ENCODE measurements at places on chromosomes 4 and X. TPM values are rescaled to one million over a fixed set of nuclear protein-coding genes. Genes with fewer than 3 reads are reported as not detected.
A peak's percentile ranks its signal among the peaks of the same experiment; 100 is the strongest.

GRCh38 chr4:5021546-5021945 lies 2.3 kb upstream of the CYTL1 start:
- no peak overlapping the region for H3K27ac ChIP-seq
- H3K4me1 ChIP-seq: no peaks in the 10 kb centered on the region
- H3K27me3 ChIP-seq: peaks cover 8% of the 10 kb centered on the region

- peak; percentile 74 for DNase-seq
- H3K27ac ChIP-seq: peak overlapping the region; percentile 90
- H3K36me3 ChIP-seq: no peaks in the 10 kb centered on the region
- H3K4me3 ChIP-seq: peak overlapping the region; percentile 93
Measured at GRCh38 chr4:37889849-37890800, 759 bp upstream of the TBC1D1 start.

DNA sequence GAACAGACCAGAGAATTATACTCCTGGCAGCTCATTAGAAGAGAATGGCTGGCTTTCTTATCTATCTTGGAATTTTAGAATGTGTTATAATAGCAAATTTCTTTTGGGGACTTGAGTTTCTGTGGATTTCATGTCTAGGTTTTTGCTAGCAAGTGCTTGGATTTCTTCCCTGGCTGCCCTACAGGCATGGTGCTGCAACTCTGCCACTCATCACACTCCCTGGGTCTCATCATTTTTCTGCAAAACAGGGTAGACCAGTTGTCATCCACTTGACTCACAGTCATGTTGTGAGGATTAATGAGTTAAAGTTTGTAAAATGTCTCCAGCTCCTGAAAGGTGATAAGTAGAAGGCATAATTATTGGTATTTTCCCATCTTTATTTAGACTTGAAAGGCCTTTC lies 60.7 kb upstream of the LCORL start:
- H3K36me3 ChIP-seq: no peaks in the 10 kb centered on the region
- H3K4me3 ChIP-seq: no peak overlapping the region
- DNase-seq: no peak
- no peak overlapping the region for H3K27ac ChIP-seq
- no peaks in the 10 kb centered on the region for H3K4me1 ChIP-seq

- no peaks in the 10 kb centered on the region for H3K27me3 ChIP-seq
- H3K4me3 ChIP-seq: no peak overlapping the region
- no peaks in the 10 kb centered on the region for H3K36me3 ChIP-seq
- no peaks in the 10 kb centered on the region for H3K4me1 ChIP-seq
Measured at GRCh38 chr4:183392377-183392776, 52.1 kb upstream of the CDKN2AIP start.

DNA sequence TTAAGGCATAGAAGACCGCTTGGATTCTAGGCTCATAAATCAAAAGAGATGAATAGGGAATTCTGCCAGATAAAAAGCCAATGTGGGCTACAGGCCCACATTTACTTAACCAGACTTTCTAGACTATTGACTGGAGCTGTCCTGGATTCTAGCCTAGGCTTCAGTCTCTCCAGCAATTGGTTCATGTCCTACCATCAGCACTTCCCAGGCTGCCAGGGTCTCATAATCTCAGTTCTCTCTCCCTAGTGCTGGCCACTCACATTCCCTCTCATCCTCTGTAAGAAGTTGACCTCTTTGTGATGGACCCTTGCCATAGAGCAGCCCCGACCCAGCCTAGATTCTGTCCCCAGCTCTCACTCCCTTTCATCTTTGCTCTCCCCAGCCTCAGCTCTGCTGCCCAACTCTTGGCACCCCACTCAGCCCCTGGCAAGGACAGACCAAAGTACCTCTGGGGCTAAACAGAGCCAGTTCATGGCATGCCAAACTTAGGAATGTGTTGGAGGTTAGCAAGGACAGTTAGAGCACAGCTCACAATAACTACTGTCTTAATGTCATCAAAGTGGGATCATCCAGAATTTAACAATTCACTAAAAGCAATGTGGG lies 396.2 kb downstream of the INPP4B start:
- no peak overlapping the region for H3K27ac ChIP-seq
- H3K4me3 ChIP-seq: no peak overlapping the region
- H3K4me1 ChIP-seq: no peaks in the 10 kb centered on the region
- no peaks in the 10 kb centered on the region for H3K36me3 ChIP-seq
- no peak for DNase-seq

DNA sequence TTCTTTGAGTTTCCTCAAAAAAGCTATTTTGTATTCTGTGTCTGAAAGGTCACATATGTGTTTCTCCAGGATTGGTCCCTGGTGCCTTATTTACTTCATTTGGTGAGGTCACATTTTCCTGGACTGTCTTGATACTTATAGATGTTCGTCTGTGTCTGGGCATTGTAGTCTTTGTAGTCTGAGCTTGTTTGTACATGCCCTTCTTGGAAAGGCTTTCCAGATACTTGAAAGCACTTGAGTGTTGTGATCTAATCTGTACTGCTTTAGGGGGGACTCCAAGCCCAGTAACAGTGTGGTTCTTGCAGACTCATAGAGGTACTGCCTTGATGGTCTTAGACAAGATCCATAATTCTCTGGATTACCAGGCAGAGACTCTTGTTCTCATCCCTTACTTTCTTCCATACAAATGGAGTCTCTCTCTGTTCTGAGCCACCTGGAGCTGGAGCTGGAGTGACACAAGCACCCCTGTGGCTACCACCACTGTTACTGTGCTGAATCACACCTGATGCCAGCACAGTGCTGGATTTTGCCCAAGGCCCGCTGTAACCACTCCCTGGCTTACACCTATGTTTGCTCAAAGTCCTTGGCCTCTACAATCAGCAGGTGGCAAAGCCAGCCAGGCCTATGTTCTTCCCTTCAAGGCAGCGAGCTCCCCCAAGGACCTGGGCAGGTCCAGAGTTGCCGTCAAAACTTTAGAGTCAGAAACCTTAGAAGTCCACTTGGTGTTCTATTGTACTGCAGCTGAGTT lies 72.3 kb upstream of the EFHC2 start:
- H3K4me1 ChIP-seq: no peaks in the 10 kb centered on the region
- no peak overlapping the region for H3K4me3 ChIP-seq
- no peak overlapping the region for H3K27ac ChIP-seq

- H3K36me3 ChIP-seq: no peaks in the 10 kb centered on the region
- H3K27me3 ChIP-seq: no peaks in the 10 kb centered on the region
- DNase-seq: no peak
- H3K4me3 ChIP-seq: no peak overlapping the region
- H3K4me1 ChIP-seq: no peaks in the 10 kb centered on the region
Measured at GRCh38 chr4:158861281-158861680, 92.5 kb downstream of the FNIP2 start.

- H3K27ac ChIP-seq: no peak overlapping the region
- H3K36me3 ChIP-seq: no peaks in the 10 kb centered on the region
- no peaks in the 10 kb centered on the region for H3K4me1 ChIP-seq
- H3K27me3 ChIP-seq: no peaks in the 10 kb centered on the region
Measured at GRCh38 chrX:44240036-44240435, 103.4 kb downstream of the EFHC2 start.

DNA sequence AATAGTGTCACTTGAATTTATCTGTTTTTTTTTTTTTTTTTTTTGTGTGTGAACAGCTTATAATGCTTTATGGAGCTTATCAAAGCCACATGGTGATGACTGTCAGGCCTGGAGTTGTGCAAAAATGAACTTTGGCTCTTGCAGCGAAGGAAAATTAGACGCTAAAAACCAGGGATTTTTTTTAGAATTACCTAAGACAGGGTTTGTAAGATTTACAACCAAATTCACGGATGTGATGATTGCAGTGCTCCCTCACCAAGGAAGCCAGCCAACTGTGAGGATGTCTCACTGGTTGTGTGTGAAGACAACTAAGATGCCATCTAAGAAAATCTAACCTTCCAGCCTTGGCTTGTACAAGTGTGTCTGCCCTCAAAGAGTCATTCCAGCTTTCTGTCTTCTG lies 127.1 kb upstream of the SLC4A4 start:
- H3K4me1 ChIP-seq: no peaks in the 10 kb centered on the region
- no peak overlapping the region for H3K27ac ChIP-seq
- no peaks in the 10 kb centered on the region for H3K36me3 ChIP-seq
- no peak for DNase-seq
- no peaks in the 10 kb centered on the region for H3K27me3 ChIP-seq

- no peaks in the 10 kb centered on the region for H3K4me1 ChIP-seq
- no peak for DNase-seq
- H3K4me3 ChIP-seq: no peak overlapping the region
- H3K27me3 ChIP-seq: no peaks in the 10 kb centered on the region
- no peaks in the 10 kb centered on the region for H3K36me3 ChIP-seq
- H3K27ac ChIP-seq: no peak overlapping the region
Measured at GRCh38 chr4:111031001-111031579, 408.2 kb upstream of the PITX2 start.

DNA sequence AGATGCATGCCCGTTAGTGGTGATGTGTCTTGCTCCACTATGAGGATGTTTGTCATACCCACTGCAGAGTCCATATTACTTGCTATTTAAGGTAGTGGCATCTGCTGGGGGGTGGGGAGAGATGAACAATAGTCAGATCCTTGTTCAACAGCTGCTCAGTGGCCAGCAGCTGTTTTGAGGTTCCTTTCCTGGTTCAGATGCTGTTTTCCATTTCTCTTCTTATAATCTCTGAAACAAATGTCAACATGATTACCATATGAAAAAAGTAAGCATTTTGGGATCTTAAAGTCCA lies 1567.9 kb upstream of the TENM3 start:
- no peaks in the 10 kb centered on the region for H3K27me3 ChIP-seq
- H3K4me3 ChIP-seq: no peak overlapping the region
- H3K36me3 ChIP-seq: no peaks in the 10 kb centered on the region
- no peak for DNase-seq
- no peak overlapping the region for H3K27ac ChIP-seq
- no peaks in the 10 kb centered on the region for H3K4me1 ChIP-seq

GRCh38 chr4:15898902-15899301 lies 39.6 kb downstream of the FGFBP1 start:
- no peaks in the 10 kb centered on the region for H3K27me3 ChIP-seq
- no peaks in the 10 kb centered on the region for H3K36me3 ChIP-seq
- H3K27ac ChIP-seq: no peak overlapping the region
- H3K4me3 ChIP-seq: no peak overlapping the region
- DNase-seq: no peak
- no peaks in the 10 kb centered on the region for H3K4me1 ChIP-seq

GRCh38 chrX:103628386-103629317 lies at the start of gene TCEAL1:
TSS of gene TCEAL1 (plus strand) at chrX:103628975. CDS start at chrX:103629917, 942 bp downstream.
- H3K36me3 ChIP-seq: no peaks in the 10 kb centered on the region
- peak within 1 kb of the TSS; percentile 94 for H3K27ac ChIP-seq
- H3K4me3 ChIP-seq: peak within 1 kb of the TSS; percentile 52

GRCh38 chr4:26451597-26451996 lies 38.7 kb downstream of the CCKAR start:
- DNase-seq: no peak
- H3K36me3 ChIP-seq: no peaks in the 10 kb centered on the region
- H3K4me3 ChIP-seq: no peak overlapping the region
- peak overlapping the region; percentile 55 for H3K27ac ChIP-seq
- H3K27me3 ChIP-seq: no peaks in the 10 kb centered on the region
- no peaks in the 10 kb centered on the region for H3K4me1 ChIP-seq

DNA sequence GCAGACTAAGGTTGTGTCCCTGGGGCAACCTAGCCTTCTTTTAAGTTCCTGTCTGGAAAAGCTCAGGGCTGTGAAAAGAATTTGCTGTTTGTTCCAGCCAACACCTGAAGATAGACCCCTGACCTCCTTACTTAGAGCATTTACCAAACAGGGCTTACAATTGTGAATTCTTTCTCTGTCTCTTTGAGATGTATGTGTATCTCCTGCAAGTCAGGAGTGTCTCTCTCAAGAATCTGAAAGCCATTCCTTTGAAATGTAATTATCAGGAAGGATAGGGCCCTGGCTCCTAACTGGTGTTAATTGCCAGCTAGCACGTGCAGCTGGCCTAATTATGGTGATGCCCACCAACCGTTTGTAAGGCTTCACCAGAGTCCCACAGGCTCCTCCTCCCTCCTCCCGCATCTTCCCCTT lies 18.2 kb downstream of the CCNG2 start:
- H3K27ac ChIP-seq: no peak overlapping the region
- no peaks in the 10 kb centered on the region for H3K27me3 ChIP-seq
- H3K4me1 ChIP-seq: no peaks in the 10 kb centered on the region

DNA sequence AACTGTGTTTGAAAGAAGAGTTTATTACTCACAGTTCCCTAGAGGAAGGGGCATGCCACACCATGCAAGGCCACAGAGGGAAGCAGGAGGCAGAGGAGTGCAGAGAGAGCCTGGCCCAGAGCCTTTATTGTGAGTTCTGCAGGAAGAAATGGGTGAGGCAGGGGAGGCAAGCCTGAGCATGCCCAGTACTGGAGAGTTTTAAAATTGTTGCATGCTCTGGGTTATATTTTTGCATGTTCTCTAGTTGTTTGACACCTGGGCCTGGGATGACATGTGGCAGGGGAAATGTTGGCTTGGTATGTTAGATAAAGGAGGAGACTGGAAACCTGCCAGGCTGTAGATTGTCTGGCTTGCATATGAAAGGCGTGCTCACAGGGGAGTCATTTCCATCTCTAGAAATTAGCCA lies 19.7 kb upstream of the CRMP1 start:
- no peaks in the 10 kb centered on the region for H3K27me3 ChIP-seq
- no peak overlapping the region for H3K4me3 ChIP-seq
- no peak for DNase-seq
- no peaks in the 10 kb centered on the region for H3K36me3 ChIP-seq
- H3K27ac ChIP-seq: no peak overlapping the region

GRCh38 chrX:125175991-125176584 lies 143.6 kb upstream of the TEX13C start:
- H3K27ac ChIP-seq: no peak overlapping the region
- no peaks in the 10 kb centered on the region for H3K4me1 ChIP-seq
- H3K27me3 ChIP-seq: no peaks in the 10 kb centered on the region
- DNase-seq: no peak

GRCh38 chrX:132716006-132716405 lies 227.2 kb upstream of the MBNL3 start:
- H3K4me1 ChIP-seq: no peaks in the 10 kb centered on the region
- no peaks in the 10 kb centered on the region for H3K36me3 ChIP-seq
- no peak overlapping the region for H3K27ac ChIP-seq
- H3K27me3 ChIP-seq: no peaks in the 10 kb centered on the region
- no peak overlapping the region for H3K4me3 ChIP-seq

NCAPG gene
- 0.96 TPM for total RNA-seq

SLITRK4 gene
- 1.3 TPM for total RNA-seq

PTCHD1 gene
- 5.3 TPM for total RNA-seq

BANK1 gene
- total RNA-seq: 3.3 TPM

NEIL3 gene
- total RNA-seq: 0.59 TPM

BEND2 gene
- total RNA-seq: 3.9 TPM

ELF4 gene
- 6.5 TPM for total RNA-seq

GYPB gene
- total RNA-seq: not detected

TMPRSS11D gene
- not detected for total RNA-seq

Measured in prostate gland (tissue), 2 donors.